Lower leg skin (tissue), 4 donors: ENCODE measurements at places on chromosomes 12 and 14.

GRCh38 chr14:106556665-106557289 lies 1030.4 kb downstream of the TMEM121 start:
- DNase-seq = peak; percentile 86

- no peak for DNase-seq
Measured at GRCh38 chr14:52348776-52349175, 34.7 kb downstream of the PTGER2 start.

DNA sequence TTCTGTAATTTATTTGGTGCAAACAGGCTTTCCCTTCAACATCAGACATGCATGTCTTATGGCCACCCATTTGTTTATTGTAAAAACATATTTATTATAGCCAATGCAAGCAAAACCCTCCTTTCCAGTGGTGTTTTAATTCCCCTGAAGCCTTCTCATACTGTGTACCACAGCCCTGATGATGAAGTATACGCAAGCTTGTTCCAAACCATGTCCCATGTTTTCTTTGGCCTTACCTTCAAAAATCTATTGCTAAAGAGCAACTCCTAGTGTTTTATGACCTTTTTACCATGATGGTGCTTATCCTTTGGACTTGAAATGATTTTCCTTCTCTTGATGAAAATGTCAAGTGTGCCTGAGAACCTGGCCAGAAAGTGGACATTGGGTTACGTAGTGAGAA lies 85.9 kb upstream of the CCDC91 start:
- DNase-seq = no peak

DNA sequence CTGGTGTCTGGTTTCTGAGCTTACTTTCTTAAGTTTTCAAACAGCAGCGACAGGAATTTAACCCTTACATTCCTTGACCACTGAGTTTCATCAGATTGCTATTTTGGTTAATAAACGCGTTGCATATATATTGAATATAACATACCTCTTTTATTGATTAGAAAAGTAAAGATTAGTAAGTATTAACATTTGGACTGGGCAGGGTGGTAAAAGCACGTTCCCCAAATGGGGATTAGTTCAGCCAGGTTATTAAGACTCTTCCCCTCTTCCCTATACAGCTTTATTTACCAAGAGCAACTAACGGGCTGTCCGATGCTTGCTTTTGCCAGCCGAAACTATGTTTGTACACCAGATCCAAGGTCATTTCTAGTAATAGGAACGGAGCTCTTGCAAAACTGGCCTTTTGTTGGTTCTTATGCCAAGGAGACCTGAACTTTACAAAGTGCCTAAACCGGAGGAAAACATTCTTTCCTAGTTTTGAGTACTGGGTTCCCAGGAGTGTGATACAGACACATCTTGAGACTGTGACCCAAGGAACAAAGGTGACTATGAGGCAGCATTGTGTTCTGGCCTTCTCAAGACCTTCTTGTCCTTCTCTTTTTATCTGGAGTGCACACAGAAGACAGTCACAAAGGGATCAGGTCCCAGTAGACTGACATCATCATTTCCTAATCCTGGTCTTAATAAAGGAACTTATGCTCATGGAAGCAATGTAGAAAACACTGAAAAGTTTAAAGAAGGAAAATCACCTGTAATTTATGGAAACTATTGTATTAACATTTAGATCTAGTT lies 2.6 kb downstream of the GLRX5 start:
- DNase-seq = no peak

- no peak for DNase-seq
Measured at GRCh38 chr12:25347716-25348592, 97.2 kb upstream of the KRAS start.

DNA sequence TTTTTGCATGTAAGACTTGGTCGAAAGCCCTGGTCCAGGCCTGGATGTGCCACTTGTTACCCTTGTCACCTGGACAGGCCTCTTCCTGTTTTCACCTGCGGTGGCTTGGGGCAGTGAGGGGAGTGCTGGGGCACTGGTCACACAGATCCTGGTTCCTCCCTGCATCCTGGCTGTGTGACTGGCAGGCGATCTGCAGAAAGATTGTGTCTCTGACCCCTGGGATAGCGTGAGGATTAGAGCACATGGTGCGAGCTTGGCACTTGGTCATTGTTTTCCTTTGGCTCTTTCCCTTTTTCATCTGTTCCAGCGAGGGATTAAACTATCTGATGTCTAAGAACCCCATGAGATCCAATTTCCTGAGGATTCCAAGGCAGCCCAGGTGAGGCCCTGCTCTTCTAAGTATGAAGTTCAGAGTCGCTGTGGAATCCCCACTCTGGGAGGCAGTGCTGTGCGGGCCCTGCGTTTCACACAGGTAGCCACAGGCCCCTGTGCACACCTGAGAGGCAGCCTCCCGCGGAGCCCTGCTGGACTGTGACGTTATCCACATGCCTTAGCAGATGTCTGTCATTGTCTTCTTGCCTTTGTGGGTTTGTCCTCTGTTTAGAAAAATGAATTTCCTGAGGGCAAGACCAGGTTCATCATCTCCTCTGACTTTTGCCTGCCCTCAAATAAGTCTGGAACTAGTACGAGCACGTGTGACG lies 288.4 kb downstream of the CACNA1C start:
- no peak for DNase-seq

DNA sequence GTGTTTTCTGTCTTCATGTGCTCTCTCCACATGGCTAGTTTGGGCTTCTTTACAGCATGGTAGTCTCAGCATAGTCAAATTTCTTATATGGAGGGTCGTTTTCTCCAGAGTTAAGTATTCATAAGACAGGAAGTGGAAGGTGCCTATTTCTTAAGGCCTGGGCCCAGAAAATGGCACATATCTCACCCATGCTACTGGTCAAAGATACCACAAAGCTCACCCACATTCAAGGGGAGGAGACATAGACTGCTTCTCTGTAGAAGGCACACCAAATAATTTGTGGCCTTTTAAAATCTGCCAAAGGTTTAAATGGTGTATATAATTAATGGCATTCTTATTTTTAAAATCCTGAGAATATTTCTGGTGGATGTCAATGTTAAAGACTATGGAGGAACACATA lies 44.8 kb downstream of the CCDC91 start:
- DNase-seq = no peak

DNA sequence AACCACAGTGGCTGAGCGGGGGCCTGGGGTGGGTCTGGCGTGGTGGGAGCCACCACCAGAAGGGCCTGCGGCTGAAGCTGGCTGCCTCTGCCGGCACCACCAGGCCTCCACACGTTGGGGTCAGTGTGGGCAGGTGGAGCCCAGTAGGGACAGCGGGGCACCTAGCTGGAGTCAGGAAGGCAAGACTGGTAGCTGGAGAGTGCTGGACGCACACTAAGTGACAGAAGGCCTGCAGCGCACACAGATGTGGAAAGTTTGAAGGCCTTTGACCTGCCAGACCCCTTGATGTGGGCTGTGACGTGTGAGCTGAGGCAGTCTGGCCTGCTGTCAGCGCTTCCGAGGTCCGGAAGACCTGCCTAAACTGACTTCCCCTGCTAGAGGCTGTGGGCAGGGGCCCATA lies 26.3 kb downstream of the RIN3 start:
- no peak for DNase-seq

DNA sequence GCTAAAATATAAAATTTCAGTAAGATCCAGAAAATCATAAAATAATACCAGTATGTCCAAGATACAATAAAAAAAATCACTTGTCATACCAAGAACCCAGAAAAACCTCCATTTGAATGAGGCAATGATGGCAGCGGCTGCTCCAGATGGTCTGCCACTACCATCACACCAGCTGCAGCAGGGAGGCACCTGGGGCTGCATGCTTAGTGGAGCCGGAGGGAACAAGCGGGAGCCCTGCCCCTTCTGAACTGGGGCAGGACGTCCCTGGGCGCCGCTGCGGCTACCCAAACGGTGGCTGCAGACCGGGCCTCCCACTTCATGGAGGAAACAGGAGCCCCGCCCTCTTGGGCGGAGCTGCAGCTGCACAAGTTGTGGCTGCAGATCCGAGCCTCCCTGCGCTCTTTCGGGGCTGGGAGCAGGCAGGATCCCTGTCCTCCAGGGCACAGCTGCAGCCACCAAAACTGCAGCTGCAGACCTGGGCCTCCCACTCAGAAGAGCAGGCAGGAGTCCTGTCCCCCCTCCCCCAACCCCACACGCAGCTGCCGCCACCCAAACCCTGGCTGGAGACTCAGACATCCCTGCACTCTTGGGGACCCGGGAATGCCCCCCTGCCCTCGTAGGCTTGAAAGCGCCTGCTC lies 36.1 kb upstream of the OR5AU1 start:
- DNase-seq = peak; percentile 91

GRCh38 chr14:104432611-104433231 lies 146.8 kb upstream of the C14orf180 start:
- peak; percentile 83 for DNase-seq

- DNase-seq = no peak
Measured at GRCh38 chr12:58567189-58567588, 353.1 kb downstream of the LRIG3 start.

GRCh38 chr14:39276005-39276404 lies 42.3 kb downstream of the MIA2 start:
- DNase-seq = no peak

GRCh38 chr14:32202998-32203882 lies at the start of gene RNU6-8:
Gene RNU6-8, minus strand, starts transcription at chr14:32203269.
- DNase-seq = peak; percentile 95

- no peak for DNase-seq
Measured at GRCh38 chr12:106135781-106136180, 3.0 kb downstream of the NUAK1 start.

- DNase-seq = no peak
Measured at GRCh38 chr12:118055144-118055557, 5.8 kb downstream of the WSB2 start.

DNA sequence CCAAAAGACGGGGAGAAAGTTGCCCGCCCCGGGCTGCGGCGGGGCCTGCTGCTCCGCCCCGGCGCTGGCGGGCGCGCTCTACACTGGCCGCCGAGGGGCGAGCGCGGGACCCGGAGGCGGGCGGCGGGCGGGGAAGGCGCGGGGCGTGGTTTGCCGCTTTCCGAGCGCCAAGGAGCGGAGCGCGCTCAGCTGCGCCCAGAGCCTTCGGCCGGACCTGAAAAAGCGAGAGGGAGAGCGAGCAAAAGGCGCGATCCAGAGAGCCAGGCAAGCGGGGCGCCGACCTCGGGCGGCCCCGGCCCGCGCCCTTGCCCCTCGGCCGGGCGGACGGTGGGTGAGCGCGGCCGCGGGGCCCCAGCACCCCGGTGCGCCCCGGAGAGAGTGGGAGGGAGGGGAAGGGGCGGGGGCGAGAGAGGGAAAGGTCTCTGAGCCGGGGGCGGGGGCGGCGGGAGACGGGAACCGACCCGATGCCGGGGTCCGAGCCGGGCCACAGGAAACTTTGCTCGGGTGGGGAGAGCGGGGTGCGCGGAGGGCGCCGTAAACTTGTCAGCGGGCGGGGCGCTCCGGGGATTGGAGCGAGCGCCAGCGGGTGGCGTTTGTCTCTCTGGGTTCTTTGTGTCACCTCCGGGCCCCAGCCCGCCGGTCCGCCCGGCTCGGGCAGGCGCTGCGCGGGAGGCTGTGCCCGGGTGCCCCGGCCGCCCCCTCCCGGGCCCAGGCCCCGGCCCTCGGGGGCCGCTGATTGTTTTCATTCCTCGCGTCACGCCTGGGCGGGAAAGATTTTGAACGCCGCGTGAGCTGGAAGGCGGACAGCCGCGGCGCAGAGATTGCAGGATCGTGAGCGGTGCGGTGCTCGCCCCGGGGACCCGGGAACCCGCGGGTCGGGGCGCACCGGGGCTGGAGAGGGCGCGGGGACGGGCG lies at the start of gene SYNE2:
SYNE2 (plus strand) TSS at position 188 of the 915 bp plus-strand sequence. CDS start 56,145 bp downstream, outside the sequence.
- peak; percentile 55 for DNase-seq

DNA sequence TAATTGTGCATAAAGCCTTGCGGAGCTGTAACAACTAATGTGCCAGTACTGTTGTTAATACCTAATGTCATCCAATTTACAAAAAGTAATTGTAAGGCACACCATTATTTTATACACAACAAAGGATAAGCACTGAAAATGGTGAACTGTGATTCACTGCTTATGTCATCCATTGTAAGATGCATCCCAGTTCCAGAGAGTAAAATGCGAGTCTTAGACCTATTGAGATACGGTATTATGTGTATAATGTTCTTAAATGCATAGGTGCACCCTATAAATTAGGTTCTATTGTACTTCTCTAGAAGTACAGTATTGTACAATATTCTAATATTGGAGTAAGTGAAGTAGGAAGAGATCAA lies 406 bp downstream of the PARP2 start:
- DNase-seq = no peak

DNA sequence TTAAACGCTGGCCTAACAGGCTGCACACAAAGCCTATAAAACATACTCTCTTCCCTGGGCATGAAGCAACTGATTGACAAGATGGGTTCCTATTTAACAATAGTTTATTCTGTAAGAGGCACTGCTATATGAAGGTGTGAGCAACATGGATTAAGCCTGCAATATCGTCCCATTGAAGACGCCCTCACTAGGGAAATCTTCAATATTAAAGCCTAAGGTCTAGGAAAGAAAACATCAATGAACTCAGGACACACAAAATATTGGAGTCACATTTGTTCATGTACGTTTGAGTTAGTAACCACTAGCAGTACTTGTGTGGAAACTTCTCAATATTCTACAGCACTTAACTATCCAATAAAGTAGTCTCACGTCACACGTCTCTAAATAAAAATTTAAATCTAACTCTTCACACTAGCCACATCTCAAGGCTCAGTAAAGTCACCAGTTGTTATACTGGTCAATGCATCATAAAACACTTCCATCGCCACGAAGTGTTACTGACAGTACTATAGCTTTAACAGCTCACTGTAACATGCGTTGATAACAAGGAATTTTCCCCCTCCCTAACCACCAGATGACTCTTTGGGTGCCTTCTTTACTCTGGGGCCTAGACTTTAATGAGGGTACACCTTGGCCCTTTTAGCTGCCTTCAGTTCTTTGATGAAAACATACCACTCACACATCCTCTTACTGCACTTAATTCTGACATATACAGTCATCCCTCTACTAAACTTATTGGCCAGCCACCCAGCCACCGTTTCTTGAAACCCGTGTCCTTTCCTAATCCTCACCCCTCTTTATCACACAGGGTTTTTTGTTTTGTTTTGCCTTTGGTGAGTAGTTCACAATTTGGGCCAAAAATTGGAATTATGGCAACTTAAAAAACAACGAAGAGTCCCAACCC lies 50.1 kb upstream of the OR5AU1 start:
- DNase-seq = no peak

- no peak for DNase-seq
Measured at GRCh38 chr12:123092866-123093265, 58.0 kb downstream of the PITPNM2 start.

DNA sequence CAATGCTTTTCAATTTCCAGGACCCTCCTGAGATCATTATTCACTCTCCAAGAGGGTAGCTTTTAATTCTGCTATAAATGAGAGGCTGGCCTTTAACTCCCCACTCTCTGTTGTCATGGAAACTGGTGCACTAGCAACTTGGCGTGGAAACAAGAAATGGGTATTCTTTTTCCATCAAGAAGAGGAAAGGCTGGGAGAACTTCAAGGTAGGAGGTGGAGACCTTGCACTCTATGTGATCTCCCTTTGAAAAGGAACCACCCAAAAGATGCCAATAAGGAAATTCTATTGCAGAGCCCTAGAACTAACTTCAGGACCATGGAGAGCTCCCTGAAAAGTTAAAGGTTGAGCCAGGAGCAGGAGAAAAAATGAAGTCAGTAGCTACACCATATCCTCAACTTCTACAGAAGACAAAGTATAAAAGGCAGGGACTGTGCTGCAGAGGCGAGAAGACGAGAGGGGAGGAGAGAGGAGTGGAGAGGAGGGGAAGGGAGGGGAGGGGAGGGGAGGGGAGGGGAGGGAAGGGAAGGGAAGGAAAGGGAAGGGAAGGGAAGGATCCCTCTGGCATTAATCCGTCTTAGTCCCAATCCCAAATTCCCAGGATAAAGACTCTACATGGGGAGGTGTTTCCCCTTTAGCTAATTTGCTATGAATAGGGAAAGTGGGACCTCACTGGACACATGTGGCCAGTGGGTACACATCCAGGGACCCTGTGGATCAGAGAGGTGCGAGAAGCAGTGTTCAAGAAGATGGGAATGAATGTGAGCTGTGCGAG lies 46.7 kb upstream of the FICD start:
- no peak for DNase-seq
